ENCODE measurements at places on chromosomes 13 and 19. TPM values are rescaled to one million over a fixed set of nuclear protein-coding genes. Genes with fewer than 3 reads are reported as not detected.

SLC10A2 gene
- not detected for total RNA-seq

FAM83E gene
- 0.32 TPM for total RNA-seq

PEX11G gene
- 2.2 TPM for total RNA-seq

SLC25A41 gene
- not detected for total RNA-seq

LSR gene
- 1.8 TPM for total RNA-seq

GRCh38 chr13:65268009-65268408 is 1962.1 kb downstream of the PCDH9 start:
- H3K4me1 ChIP-seq, result no peaks in the 10 kb centered on the region
- H3K27ac ChIP-seq, result no peak overlapping the region
- no peaks in the 10 kb centered on the region for H3K36me3 ChIP-seq
- DNase-seq, result no peak
- no peak overlapping the region for H3K4me3 ChIP-seq
- no peaks in the 10 kb centered on the region for H3K27me3 ChIP-seq

DNA sequence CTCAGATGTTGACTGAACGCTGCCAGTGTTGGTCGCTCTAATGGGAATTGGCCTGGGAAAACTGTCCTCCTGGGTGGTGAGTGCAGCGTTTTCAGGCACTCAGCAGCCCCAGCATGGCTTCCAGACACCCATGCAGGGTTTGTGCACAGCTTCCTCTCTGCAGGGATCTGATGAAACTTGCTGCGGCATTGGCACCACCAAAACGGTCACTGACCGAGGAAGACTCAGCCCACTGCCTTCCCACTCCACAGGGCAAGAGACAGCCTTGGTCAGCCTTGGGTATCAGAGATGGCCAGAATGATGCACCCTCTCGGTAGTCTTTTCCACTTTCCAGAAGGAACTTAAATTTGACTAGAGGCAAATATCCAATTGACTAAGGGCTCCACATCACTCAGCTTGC is 398.9 kb downstream of the IRS2 start:
- H3K4me1 ChIP-seq, result peaks cover 70% of the 10 kb centered on the region
- H3K36me3 ChIP-seq, result 0 out of 2 replicates have a peak, but pooled peaks cover 4% of the 10 kb centered on the region
- no peak overlapping the region for H3K4me3 ChIP-seq
- no peak overlapping the region for H3K27ac ChIP-seq
- DNase-seq, result no peak

- no peak overlapping the region for H3K4me3 ChIP-seq
- no peak overlapping the region for H3K27ac ChIP-seq
- H3K27me3 ChIP-seq, result peaks cover 33% of the 10 kb centered on the region
- DNase-seq, result no peak
- H3K36me3 ChIP-seq, result peaks cover 16% of the 10 kb centered on the region
These were observed 69.3 kb downstream of the SLC6A16 start for GRCh38 chr19:49255674-49256073.

- H3K36me3 ChIP-seq, result peaks cover 4% of the 10 kb centered on the region
- no peak overlapping the region for H3K27ac ChIP-seq
- no peak overlapping the region for H3K4me3 ChIP-seq
- no peaks in the 10 kb centered on the region for H3K4me1 ChIP-seq
These were observed 208.6 kb upstream of the PRR20A start for GRCh38 chr13:56932104-56932503.

DNA sequence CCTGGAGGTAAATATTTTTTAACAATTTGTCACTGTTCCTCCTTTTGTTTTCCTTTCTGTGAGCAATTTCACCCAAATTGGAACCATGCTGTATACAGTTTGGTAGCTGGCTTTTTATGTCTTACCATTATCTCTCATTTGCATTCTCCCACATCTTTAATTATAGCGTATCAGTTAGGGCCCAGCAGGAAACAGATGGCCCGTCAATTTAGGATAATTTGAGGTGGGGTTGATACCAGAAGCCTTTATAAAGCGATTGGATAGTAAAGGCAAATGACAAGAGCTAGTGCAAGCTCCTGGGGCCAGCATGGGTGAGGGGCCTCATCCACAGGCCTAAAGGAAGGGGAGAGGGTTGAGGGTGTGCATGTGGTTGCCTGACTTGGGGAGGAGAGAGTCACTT is 3.8 kb upstream of the IFNL4 start:
- no peaks in the 10 kb centered on the region for H3K4me1 ChIP-seq
- H3K27me3 ChIP-seq, result peaks cover 36% of the 10 kb centered on the region
- H3K4me3 ChIP-seq, result no peak overlapping the region

DNA sequence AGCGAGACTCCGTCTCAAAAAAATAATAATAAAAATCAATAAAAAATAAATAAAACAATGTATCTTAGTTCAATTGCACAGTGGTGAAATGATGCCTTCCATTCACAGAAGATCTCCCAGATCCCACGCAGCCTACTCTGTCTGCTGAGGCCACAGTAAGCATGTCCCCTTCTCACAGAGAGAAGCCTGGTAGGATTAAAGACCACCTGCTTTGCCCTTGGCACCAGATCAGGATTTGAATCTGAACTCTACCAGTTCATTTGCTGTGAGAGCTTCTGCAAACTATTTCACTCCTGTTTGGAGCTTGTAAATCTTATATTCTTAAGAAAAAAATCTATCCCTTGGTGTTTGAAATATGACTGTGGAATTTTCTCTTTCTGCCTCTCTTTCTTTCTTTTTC is 2.2 kb upstream of the SLC7A1 start:
- H3K4me3 ChIP-seq, result no peak overlapping the region
- no peak for DNase-seq
- H3K36me3 ChIP-seq, result peaks cover 19% of the 10 kb centered on the region
- no peaks in the 10 kb centered on the region for H3K27me3 ChIP-seq

GRCh38 chr13:60788156-60788829 is 391.3 kb downstream of the TDRD3 start:
- no peak for DNase-seq
- no peaks in the 10 kb centered on the region for H3K36me3 ChIP-seq

GRCh38 chr13:105972811-105973590 is 562.5 kb downstream of the EFNB2 start:
- no peak overlapping the region for H3K27ac ChIP-seq
- H3K36me3 ChIP-seq, result no peaks in the 10 kb centered on the region
- no peak for DNase-seq
- H3K27me3 ChIP-seq, result peaks cover 6% of the 10 kb centered on the region
- no peak overlapping the region for H3K4me3 ChIP-seq
- H3K4me1 ChIP-seq, result peaks cover 36% of the 10 kb centered on the region

GRCh38 chr13:50543782-50544181 is 299.7 kb downstream of the DLEU7 start:
- H3K4me3 ChIP-seq, result peak overlapping the region; percentile 31
- peaks cover 2% of the 10 kb centered on the region for H3K27me3 ChIP-seq
- no peak for DNase-seq
- H3K4me1 ChIP-seq, result no peaks in the 10 kb centered on the region

DNA sequence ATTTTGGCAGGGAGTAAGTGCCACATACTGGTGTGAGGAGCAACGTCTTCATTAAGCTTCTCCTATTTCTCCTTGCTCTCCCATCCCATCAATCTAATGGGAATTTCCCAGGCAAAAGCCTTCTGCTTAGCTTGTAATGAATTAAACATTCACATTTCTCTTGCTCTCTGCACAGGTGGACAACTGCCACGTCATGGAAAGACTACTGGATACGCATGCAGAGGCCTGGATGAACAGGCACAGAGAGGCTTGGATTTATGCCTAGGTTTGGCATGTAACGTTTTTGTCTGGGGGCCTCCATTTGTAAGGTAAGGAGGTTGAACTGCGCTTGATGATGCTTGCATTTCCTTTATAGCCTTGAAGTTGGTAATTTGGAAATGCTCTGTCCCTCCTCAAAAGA is 374.8 kb downstream of the KLF12 start:
- H3K36me3 ChIP-seq, result no peaks in the 10 kb centered on the region
- H3K4me3 ChIP-seq, result no peak overlapping the region
- H3K4me1 ChIP-seq, result peaks cover 7% of the 10 kb centered on the region

DNA sequence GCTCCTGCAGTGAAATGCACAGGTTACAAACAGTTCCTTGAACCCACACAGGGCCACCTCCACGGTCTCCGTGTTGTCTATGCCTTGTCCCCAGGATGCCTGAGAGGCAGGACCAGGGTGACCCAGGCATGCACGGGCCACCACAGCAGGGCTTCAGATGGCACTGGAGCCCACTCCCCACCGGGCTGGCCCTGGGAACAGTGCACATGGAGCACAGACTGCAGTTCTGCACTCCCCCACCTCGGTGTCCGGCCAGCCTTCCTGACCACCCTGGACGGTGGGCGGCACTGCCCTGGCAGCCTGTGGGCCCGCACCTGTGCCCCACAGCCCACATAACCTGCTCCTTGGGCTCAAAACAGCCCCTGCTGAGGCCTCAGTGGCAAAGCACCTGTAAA is 14.3 kb upstream of the SLC35E1 start:
- DNase-seq, result no peak
- no peaks in the 10 kb centered on the region for H3K27me3 ChIP-seq
- no peak overlapping the region for H3K27ac ChIP-seq
- H3K4me1 ChIP-seq, result peaks cover 69% of the 10 kb centered on the region

Measured in HFFc6 (cell line).